Stimulated activated CD4-positive, alpha-beta T cell treated with anti-CD3 and anti-CD28 coated beads, TNF-alpha, amount 100 ng/mL, for 1 hour (primary cell): ENCODE measurements at places on chromosomes 16 and 17.
A peak's percentile ranks its signal among the peaks of the same experiment; 100 is the strongest.

GRCh38 chr17:22514315-22514714 lies 822.0 kb downstream of the KCNJ18 start:
- no peak for DNase-seq

- DNase-seq, result no peak
These were observed 21.2 kb downstream of the ERAL1 start for GRCh38 chr17:28875848-28876550.

DNA sequence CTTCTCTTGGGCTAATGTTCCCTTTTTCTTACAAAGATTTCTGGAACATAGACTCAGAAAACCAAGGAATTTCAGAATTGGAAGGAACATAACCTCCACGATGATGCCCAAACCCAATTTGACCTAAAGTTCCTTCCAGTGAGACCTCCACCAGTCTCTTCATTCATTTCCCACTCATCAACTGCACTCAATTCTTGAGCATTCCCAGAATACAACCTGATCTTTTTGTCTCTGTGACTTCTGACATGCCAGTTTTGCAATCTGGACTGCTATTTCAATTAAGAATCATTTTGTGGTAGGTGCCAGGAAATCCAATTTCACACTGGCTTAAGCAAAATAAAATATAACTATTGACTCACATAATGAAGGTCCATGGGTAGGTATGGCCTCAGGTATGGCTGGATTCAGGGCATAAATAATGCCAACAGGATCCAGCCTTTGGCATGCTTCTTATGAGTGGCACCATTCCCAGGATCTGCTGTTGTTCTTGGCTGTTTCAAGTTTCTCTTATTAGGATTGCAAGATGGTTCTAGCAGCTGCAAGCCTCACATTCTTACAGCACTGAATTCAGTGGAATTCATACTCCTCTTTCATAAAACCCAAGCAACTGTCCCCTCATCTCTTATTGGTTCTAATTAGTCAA lies 184.3 kb downstream of the HS3ST4 start:
- DNase-seq, result no peak

GRCh38 chr17:8925808-8926207 lies 39.7 kb downstream of the PIK3R5 start:
- DNase-seq, result no peak

- no peak for DNase-seq
These were observed 14.2 kb upstream of the C17orf78 start for GRCh38 chr17:37361543-37361942.

GRCh38 chr17:79923974-79924638 lies 84.9 kb upstream of the CBX4 start:
- DNase-seq, result peak; percentile 12
